Activated T-cell treated with anti-CD3 and anti-CD28 coated beads, Interleukin-2, amount 50 U/mL, for 72 hours (primary cell): ENCODE measurements at places on chromosomes 3 and 15. TPM values are rescaled to one million over a fixed set of nuclear protein-coding genes. Genes with fewer than 3 reads are reported as not detected.

GRCh38 chr3:50174947-50175524, 16.4 kb upstream of the GNAT1 start:
- H3K4me3 ChIP-seq, result no peak overlapping the region
- DNase-seq, result no peak
- no peak overlapping the region for H3K27ac ChIP-seq
- peaks cover 5% of the 10 kb centered on the region for H3K4me1 ChIP-seq
- H3K27me3 ChIP-seq, result no peaks in the 10 kb centered on the region
- no peaks in the 10 kb centered on the region for H3K36me3 ChIP-seq

The ADAMTS9 gene
- total RNA-seq, result not detected

The SLC28A1 gene
- total RNA-seq, result not detected

The SERPINI2 gene
- total RNA-seq, result not detected

The SLC51A gene
- total RNA-seq, result not detected

The TYRO3 gene
- total RNA-seq, result 3.0 TPM

The VEPH1 gene
- not detected for total RNA-seq

The NEO1 gene
- total RNA-seq, result 8.1 TPM

The CAMKV gene
- not detected for total RNA-seq

The TSEN2 gene
- 8.7 TPM for total RNA-seq
